ENCODE measurements at places on chromosomes 13 and 19.

DNA sequence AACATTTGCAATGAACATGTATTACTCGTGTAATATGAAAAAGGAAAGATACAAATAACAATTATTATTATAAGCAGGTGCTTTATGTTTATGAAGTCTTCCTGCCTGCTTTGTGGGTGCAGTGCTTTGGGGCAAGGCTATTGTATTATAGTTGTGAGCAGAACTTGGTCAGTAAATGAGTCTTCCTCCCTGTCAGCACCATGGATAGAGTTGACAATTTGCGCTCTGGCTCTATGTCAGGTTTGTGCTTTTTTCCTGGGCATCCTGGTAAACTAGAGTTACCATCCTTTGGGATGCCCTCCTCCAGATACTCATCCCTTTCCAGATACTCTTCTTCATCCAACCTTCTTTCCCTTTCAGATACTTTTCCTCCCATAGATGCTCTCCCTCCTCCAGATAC, 19.6 kb downstream of the ERICH6B start:
- DNase-seq = peak; percentile 56

DNA sequence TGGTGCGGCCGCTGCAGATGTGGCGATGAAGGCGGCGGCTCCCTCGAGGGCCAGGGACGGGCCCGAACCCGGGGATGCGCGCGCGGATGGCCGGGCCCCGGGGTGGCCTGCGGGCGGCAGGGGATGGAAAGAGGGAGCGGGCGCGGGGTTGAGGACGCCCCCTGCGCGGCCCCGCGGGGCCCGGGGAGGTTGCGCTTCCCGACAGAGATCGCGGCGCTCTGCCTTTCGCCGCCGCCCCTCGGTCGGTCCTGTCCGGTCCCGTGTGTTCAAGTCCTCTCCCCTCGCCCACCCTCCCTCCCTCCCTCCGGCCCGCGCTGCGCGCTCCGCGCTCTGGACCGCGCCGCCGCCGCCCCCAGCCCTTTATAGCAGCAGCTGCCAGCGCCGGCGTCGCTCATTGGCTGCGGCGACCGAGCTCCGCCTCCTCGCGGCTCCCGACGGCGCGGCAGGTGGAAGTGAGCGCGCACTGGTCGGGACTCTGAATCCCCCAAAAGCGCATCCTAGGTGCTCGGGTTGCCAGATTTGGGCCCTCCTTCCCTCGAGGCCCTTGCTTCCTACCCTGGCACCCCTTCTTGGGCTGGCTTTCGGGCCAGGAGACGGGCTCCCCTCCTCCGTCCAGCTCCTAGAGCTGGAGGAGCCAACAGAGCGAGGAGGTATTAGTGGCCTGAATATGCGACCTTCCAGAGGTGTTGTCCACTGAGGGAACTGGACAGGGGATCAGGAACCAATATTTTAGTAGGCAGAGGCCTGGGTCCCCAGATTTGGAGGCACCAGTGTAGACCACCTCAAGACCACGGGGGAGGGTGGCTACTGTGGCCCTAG, at the start of gene ELAVL3:
TSS of gene ELAVL3 (minus strand) at position 332 of the 819 bp plus-strand sequence. CDS start 438 bp downstream, outside the sequence.
- DNase-seq = peak; percentile 83

DNA sequence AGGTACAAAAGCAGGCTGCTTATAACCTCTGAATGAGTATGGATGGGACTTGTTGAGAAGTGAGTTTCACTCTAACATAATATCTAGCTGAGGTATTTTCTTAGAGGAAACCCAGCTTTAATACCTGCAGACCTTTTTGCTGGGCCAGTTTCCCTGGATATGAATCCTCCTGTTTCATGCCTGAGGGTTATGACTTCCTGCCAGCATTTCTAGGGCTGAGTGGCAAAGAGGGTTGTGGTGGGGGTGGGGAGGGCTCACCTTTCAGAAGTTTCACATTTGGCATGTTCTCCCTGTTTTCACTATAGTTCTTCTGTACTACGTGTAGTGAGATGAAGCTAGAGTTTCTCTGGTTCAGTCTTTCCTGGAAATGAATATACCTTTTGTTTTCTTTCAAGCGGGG, 73.7 kb downstream of the LACC1 start:
- no peak for DNase-seq

DNA sequence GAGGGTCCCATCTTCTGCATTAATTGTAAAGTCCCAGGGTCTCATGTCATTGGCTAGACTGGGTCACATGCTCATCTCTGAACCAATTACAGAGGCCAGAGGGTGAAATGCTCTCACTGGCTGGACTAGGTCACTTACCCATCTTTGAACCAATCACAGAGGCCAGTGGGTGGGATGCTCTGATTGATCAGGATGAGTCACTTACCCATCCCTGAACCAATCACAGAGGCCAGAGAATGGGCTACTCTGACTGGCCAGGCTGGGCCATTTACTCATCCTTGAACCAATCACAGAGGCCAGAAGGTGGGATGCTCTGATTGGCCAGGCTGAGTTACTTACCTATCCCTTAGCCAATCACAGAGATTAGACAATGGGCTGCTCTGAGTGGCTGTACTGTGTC, 5.3 kb downstream of the MISP start:
- peak; percentile 58 for DNase-seq

- no peak for DNase-seq
Observed at GRCh38 chr13:107734891-107735625, 480.3 kb downstream of the LIG4 start.

DNA sequence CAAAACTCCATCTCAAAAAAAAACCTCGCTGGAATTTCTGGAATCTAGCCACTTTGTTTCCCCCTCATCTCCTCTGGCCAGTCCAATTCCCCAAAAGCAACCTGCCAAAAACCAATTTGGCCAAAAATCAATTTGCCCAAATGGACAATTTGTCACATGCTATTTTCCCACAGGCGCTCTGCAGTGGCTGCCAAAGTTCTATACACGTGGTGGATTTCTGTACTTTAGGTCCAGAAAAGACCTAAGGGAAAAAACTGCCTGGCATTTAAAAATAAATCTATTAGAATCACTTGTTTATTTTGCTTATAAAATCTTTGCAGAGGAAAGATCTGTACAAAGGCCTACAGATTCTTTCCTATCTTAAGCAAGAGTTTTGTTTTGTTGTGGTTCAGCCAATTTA, 79.4 kb downstream of the MAP4K1 start:
- no peak for DNase-seq

- DNase-seq = no peak
Observed at GRCh38 chr13:29486551-29486950, 108.9 kb downstream of the SLC7A1 start.

GRCh38 chr19:10079031-10079453, 7.1 kb upstream of the SHFL start:
- DNase-seq = no peak

DNA sequence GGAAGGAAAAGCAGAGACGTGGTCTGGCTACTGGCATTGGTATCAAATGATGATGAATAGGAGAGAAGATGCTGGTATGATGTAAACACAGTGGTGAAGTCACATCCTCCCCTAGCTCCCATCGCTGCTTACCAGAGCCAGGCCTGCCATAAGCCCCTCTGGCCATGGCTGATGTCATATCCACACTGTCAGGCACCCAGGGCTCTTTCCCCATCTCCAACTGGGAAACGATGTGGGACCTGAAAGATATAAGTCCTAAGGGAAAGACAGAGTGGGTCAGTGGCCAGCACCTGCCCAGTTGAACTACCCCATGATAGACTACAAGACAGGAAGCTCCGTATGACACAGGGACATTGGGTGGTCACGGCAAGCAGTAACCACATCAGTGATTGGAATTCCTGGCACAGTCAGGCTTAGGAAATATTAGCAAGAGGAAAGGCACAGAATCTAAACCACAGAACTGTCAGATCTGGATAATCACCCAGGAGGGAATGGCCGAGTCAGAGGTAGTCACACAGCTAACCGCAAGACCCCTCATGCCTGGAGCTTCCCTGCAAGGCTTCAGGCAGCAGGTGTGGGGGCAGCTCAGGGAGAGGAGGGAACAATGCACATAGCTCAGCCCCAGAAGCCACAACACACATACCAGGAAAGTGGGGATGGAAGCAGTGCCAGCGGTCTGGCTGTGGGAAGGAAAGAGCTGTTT, 3.8 kb downstream of the ZNF792 start:
- DNase-seq = no peak

GRCh38 chr13:104737713-104738112, 1671.5 kb upstream of the SLC10A2 start:
- DNase-seq = no peak

DNA sequence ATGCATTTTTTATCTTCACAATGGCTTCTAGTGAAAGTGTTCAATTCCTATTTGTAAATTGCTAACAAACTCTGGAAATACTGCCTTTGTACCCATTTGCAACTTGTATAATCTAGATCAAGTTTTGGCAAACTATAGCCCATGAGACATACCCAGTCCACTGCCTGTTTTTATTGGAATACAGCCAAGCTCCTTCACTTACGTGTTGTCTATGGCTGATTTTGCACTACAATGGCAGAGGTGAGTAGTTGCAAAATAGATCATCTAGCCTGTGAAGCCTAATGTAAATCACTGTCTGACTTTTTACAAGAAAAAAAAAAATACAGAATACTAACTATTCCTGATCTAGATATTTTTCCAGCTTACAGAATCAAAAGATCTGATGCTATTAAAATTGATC, 37.1 kb downstream of the DZIP1 start:
- no peak for DNase-seq

- DNase-seq = peak; percentile 39
Observed at GRCh38 chr13:45700971-45701900, 884 bp upstream of the CBY2 start.

- DNase-seq = no peak
Observed at GRCh38 chr13:111539791-111540446, 219.5 kb downstream of the TEX29 start.

- no peak for DNase-seq
Observed at GRCh38 chr19:48506138-48506733, 5.4 kb downstream of the LMTK3 start.

- DNase-seq = peak; percentile 85
Observed at GRCh38 chr19:23762884-23763711, 4.4 kb upstream of the ZNF681 start.

- DNase-seq = no peak
Observed at GRCh38 chr13:49481788-49482187, 14.0 kb upstream of the PHF11 start.

GRCh38 chr13:45200701-45201232, at the start of gene KCTD4:
Gene KCTD4 (minus strand): TSS chr13:45201045. CDS start chr13:45194567, 6,478 bp downstream.
- no peak for DNase-seq

- peak; percentile 96 for DNase-seq
Observed at GRCh38 chr19:7554990-7555864, 19.7 kb downstream of the PNPLA6 start.

DNA sequence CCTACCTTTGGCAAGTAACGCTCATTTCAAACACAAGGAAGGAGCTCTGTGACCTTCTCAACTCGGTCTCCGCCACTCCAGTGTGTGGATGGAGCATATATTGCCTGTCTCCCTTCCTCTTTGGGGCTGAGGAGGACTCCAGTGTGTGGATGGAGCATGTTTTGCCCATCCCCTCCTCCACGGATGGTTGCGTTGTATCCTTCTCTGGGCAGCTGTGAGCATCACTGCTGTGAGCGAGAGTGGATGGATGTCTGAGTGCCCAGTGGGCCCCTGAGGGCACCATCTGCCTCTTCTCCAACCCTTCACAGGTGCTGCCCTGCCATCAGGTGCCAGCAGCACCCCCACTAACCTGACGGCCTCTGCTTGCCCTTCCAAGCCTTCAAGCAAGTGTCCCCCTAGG, 186.2 kb downstream of the TEX29 start:
- DNase-seq = no peak

DNA sequence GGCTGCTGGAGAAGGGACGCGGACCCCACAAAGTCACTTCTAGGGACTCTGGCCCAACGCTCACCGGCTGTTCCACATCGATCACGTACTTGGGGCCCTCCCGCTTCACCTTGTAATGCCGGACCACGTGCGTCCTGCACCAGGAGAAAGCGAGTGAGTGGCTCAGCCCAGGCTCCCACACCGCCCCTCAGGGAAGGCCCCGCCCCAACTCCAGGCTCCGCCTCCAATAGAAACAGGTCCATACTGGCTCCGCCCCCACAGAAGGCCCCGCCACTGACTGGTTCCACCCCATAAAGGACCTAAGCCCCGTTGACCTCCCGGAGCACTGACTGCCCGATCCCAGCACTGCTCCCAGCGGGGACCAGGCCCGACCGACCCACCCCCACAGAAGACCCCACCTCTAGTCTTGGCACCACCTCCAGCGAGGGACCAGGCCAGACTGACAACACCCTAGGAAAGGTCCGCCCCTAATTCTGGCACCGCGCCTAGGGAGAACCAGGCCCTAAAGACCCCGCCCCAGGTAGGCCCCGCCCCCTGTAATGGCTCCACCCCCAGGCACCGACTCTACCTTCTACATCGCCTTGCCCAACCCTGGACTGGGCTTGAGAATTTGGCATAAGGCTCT, 11.3 kb downstream of the STAP2 start:
- DNase-seq = peak; percentile 87

DNA sequence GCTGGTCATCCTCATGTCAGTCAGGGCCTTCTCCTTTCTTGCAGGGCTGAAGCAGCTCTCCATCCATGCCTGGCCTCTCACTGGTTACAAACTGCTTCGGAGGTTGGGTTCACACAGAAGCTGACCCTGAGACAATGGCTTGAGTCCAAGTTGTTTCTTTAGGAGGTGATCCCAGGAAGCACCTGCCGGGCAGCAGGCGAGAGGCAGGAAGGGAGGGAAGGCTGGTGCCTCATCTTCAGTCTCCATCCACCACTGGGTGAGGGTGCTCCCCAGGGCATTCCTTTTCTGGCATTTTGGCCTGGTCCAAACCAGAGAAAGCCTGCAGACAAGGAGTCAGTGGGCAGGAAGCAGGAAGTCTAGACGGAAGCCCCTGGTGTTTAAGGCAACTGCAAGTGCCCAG, 17.6 kb upstream of the SPATA13 start:
- no peak for DNase-seq

DNA sequence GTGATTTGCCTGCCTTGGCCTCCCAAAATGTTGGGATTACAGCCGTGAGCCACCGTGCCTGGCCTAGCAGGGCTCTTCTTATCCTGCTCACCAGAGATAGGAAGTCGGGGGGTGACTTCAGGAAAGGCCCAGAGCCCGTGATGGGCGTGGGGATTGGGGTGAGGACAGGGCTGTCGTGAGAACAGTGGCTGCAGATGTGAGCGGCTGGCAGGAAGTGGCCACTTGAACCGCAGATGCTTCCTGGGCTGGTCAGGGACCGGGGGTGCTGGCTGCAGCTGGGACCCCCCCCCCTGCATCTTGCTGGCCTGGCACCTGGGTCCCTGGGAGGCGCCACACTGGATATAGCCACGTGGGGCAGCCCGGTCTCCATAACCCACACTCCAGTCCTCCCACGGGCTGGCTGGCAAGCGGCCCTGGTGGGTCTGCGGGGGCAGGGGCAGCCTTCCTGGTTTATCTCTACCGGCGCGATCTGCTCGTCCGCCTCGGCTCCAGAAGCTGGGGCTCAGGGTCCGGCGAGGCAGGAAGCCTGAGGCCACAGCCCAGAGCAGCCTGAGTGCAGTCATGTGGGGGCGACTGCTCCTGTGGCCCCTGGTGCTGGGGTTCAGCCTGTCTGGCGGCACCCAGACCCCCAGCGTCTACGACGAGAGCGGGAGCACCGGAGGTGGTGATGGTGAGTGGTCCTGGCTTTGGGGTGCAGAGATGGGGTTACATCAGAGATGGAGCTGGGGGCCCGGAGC, at the start of gene F2RL3:
TSS of gene F2RL3 (plus strand) at position 371 of the 737 bp plus-strand sequence. CDS start at position 562, 191 bp downstream.
- no peak for DNase-seq

All from iPS-NIHi11 (cell line).